ENCODE measurements at places on chromosomes 7 and 10.

GRCh38 chr7:55044791-55045190 is 26.0 kb downstream of the EGFR start:
- DNase-seq: no peak

- no peak for DNase-seq
Observed at GRCh38 chr10:130661419-130661818, 525.2 kb downstream of the GLRX3 start.

- DNase-seq: no peak
Observed at GRCh38 chr7:124489082-124489819, 276.3 kb downstream of the GPR37 start.

DNA sequence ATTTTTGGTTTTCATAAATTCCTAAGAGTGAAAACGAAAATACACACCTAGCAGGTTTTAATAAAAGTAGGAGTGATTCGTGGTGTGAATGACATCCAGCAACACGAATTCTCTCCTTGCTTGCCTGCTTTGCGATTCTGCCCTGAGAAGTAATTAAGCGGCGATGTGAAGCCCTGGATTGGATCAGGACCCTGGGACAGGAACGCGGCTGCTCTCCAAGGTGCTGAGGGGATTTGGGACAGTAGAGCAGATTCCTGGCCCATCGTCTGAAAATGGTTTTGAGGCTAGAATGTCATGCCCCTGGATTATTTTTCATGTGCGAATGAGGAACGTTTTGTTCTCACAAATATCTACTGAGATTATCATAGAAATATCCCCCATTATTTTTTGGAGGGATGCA is 7.8 kb downstream of the NPS start:
- peak; percentile 56 for DNase-seq

- DNase-seq: no peak
Observed at GRCh38 chr10:113959383-113959760, 84.3 kb upstream of the ADRB1 start.

- no peak for DNase-seq
Observed at GRCh38 chr10:12499076-12499986, 150.0 kb downstream of the CAMK1D start.

- DNase-seq: no peak
Observed at GRCh38 chr10:6473901-6474370, 106.1 kb downstream of the PRKCQ start.

- no peak for DNase-seq
Observed at GRCh38 chr7:90474284-90475210, 5.1 kb downstream of the PTTG1IP2 start.

GRCh38 chr10:35216303-35216905 is 89.8 kb downstream of the CREM start:
- DNase-seq: no peak

GRCh38 chr7:29461996-29462395 is 101.6 kb upstream of the PRR15 start:
- no peak for DNase-seq

GRCh38 chr10:79310200-79310865 is 36.9 kb upstream of the PPIF start:
- no peak for DNase-seq

- DNase-seq: no peak
Observed at GRCh38 chr10:114094795-114095194, 51.1 kb downstream of the ADRB1 start.

GRCh38 chr7:96671854-96672253 is 37.8 kb downstream of the SEM1 start:
- no peak for DNase-seq

DNA sequence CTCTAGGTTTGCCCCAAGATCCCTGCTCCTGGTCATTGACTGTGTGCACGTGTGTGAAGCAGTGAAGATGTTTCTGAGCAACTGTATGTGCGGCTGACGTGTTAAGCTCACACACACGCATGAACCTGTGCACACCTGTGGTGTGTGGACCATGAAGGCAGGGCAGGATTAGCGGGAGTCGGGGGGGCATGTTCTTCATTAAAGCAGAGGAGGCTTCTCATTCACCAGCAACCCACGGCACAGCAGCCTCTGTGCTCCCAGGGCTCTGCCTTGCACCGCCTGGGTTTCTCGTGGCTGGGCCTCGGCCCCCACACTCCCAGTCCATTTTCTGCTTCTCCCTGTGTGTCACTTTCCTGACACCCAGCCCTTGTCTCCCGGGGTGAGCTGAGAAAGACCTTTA is 824 bp upstream of the TACR2 start:
- no peak for DNase-seq

DNA sequence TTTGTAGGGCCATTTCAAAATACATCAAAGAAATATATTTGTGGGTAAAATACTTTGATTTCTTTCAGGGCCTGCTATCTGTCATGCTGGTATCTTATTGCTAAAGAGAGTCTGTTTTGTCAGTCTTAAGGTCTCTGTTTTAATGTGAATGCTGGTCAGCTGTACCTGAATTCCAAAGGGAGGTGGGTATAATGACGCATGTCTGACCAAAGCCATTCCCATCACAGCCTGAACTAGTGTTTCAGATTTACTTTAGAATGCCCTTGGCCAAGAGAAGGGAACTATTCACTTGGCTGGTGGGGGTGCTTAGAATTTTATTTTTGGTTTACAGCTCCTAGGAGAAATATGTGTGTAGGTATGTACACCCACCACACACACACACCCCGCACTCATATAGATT is 30.6 kb upstream of the MYL10 start:
- no peak for DNase-seq

GRCh38 chr10:86598151-86598550 is 56.2 kb upstream of the OPN4 start:
- DNase-seq: no peak

DNA sequence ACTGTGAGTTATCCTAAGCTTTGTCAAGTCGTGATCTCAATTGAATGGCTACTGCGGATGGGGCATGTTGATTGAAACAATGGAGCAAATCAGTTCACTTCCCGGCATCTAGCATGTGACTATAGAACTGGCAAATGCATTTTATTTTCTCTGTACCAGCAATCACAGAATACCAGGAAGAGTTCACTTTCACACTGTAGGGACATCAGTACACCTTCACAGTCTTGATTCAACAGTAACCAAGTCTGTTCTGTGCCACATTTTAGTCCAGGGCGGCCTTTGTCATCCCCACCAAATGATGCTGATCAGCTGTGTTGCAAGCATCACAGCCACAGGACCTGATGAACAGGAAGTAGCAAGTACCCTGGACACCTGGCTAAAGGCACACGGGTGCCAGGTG is 32.1 kb upstream of the JAKMIP3 start:
- no peak for DNase-seq

GRCh38 chr7:96266015-96266414 is 55.9 kb downstream of the SLC25A13 start:
- DNase-seq: no peak

GRCh38 chr7:104363355-104363754 is 35.0 kb downstream of the LHFPL3 start:
- DNase-seq: no peak

- no peak for DNase-seq
Observed at GRCh38 chr7:73999664-74000435, 28.1 kb upstream of the ELN start.

GRCh38 chr10:42859256-42859655 is 76.7 kb downstream of the BMS1 start:
- DNase-seq: no peak

DNA sequence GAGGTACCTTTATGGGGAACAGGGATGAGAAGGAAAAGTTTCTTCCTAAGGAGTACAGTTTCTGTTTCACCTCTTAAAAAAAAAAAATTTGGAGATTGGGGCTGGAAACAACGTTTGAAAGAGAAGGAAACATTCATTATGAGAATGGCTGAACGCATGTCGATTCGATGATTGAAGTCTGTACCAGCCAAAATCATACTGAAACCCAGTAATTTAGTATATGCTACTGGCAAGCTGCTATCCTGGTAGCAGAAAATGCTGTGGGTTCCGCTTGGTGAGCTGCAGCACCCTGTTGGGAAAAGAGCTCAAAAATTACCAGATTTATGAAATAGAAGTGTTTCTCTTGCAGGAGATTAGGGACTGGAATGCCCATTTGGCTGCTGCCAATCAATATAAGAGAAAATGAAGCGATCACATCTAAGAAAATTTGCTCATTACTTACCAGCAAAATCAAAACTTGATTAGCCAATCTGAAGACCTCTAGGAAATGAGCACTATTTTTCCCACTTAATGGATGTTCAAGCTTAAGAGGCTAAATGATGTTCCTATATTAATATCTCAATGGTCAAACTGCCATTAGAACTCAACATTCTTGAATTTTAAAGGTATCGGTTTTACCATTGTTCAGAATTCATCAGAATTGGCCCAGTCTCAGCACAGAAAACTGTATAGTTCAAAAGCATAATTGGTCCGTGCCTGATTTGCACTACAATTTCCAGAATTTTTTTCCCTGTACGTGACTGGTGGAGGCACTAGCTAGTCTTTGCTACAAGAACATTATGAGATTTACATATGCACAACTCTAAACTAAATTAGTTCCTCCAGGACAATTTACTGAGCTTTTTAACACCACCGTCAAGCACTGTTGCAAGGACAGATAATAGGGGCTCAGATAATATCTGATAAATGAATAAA is 1.2 kb upstream of the ITGB1 start:
- DNase-seq: no peak

DNA sequence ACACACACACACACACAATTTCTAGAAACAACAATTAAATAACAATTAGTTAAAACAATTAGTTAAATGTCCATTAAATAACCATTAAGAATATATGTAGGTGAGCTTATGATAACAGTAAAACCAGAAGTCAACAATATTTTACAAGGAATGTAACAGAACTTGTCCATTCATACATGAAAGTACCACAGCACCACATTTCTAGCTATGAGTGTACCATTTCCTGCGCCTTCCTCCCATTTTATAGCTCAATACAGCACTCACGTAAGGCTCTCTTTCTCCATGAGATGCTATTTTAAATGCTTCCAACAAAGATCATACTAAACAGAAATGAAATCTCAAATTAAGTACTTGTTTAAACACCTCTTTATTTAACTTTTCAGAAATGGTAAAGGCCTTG is 367.3 kb upstream of the ZWINT start:
- no peak for DNase-seq

GRCh38 chr7:2956526-2957368 is 86.9 kb downstream of the CARD11 start:
- no peak for DNase-seq

GRCh38 chr7:44491229-44491628 is 771 bp upstream of the NUDCD3 start:
- DNase-seq: no peak

All from neural crest cell (in vitro differentiated cells).